ENCODE measurements at places on chromosomes 11 and 22.

GRCh38 chr11:36014898-36015665 is 71.2 kb downstream of the LDLRAD3 start:
- no peak for DNase-seq

GRCh38 chr22:43419371-43420080 is 7.7 kb downstream of the MPPED1 start:
- no peak for DNase-seq

- DNase-seq = no peak
Observed at GRCh38 chr11:125072218-125072960, 9.3 kb downstream of the SLC37A2 start.

GRCh38 chr11:75796091-75796435 is 18.9 kb upstream of the UVRAG start:
- DNase-seq = no peak

GRCh38 chr11:45948356-45948755 is 25.9 kb downstream of the LARGE2 start:
- no peak for DNase-seq

DNA sequence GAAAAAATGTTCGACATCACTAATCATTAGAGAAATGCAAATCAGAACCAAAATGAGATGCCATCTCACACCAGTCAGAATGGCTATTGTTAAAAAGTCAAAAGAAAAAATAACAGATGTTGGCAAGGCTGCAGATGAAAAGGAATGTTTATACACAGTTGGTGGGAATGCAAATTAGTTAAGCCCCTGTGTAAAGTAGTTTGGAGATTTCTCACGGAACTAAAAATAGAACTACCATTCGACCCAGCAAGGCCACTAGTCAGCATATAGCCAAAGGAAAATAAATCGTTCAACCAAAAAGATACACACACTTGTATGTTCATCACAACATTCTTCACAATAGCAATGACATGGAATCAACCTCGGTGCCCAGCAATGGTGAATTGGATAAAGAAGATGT is 503.2 kb downstream of the OPCML start:
- no peak for DNase-seq

GRCh38 chr11:124865902-124866851 is 945 bp downstream of the ROBO3 start:
- peak; percentile 33 for DNase-seq

- no peak for DNase-seq
Observed at GRCh38 chr11:57905439-57905838, 118.2 kb upstream of the OR9Q1 start.

DNA sequence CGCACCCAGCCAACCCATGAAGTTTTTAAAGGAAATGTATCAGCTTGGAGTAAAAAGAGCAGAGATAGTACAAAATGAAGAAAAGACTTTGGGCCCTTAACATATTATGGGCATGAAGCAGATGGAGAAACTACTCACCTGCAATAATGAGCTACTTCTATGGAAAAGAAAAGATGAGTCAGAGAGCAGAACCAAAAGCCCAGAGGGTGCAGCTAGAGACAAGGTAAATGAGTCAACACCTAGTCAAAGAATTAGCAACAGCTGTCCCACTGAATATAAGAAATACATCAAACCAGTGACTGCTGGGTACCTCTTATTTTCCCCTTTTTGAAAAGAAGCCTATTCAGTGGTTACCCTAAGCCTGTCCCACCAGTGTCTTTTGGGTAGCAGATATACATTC is 61.8 kb downstream of the RPL27A start:
- no peak for DNase-seq

GRCh38 chr11:12581416-12581815 is 92.8 kb upstream of the TEAD1 start:
- DNase-seq = no peak

GRCh38 chr22:48823941-48824340 is 1003.7 kb downstream of the BRD1 start:
- DNase-seq = no peak

DNA sequence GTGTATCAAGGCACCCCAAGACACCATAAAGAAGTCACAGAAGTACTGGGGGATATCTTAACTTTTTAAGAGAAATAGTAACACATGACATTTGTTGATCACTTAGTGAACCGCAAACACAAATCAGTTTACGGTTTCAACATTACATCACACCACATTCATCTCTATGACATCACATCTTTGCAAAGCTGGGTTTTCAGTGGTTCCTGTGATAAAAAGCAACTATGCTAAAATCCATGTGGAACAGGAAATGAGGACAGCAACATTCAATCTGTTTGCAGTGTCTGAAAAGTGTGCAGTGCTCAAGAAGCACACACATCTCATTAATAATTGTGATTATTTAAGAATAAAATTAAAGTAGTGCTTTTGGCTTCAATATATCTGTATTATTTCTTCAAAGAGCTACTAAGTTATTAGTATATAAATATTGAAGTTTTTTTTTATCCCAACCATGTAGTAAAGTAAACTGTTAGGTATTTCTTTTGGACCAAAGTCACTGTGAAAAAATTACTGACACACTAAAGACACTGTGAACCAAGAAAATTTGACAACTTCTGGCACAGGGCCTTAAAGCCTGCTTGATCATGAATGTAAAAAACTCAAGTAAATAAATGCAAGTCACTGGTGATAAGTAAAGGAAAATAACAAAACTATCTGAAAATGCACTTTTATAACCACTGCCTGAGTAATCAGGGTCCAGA is 156.0 kb upstream of the SOX6 start:
- DNase-seq = no peak

GRCh38 chr22:28017558-28017820 is 98.4 kb upstream of the PITPNB start:
- no peak for DNase-seq

DNA sequence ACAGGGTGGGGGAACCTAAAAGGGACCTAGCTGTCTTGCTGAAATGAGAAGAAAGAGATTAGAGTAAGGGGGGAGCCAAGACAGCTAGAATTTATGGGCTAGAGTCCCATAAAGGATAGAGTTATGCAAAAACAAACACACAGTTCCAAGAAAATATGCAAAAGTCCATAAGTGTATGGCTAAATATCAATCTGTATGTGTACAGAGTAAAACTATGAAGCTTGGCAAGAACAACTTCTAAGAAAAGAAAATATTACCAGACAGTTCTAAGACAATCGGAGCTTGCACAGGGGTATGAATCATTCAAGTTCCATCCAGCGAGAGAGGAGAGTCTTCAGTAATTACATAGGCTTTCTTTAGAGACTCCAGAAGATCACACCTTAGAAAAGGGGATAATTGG is 41.8 kb downstream of the GDPD4 start:
- DNase-seq = no peak

DNA sequence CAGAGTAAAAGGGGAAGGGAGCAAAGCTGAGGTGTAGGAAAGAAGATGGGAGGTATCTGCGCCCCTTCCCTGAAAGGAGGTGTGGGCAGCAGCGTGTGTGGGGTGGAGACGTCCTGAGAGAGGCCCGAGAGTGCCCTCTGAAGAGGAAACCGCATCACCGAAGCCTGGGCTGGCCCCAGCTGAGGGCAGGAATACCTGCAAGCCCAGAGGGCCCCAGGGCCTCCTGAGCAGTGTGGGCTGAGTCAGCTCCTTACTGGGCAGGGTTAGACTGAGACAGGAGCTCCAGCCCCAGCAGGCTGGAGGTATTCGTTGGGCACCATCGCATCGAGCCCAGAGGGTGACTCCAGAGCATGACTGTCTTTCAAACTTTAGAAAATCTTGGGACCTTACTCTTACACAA is 534.0 kb upstream of the B3GAT1 start:
- no peak for DNase-seq

- no peak for DNase-seq
Observed at GRCh38 chr11:86444981-86445380, 70.3 kb downstream of the CCDC81 start.

- DNase-seq = no peak
Observed at GRCh38 chr22:43481568-43482317, 69.9 kb downstream of the MPPED1 start.

DNA sequence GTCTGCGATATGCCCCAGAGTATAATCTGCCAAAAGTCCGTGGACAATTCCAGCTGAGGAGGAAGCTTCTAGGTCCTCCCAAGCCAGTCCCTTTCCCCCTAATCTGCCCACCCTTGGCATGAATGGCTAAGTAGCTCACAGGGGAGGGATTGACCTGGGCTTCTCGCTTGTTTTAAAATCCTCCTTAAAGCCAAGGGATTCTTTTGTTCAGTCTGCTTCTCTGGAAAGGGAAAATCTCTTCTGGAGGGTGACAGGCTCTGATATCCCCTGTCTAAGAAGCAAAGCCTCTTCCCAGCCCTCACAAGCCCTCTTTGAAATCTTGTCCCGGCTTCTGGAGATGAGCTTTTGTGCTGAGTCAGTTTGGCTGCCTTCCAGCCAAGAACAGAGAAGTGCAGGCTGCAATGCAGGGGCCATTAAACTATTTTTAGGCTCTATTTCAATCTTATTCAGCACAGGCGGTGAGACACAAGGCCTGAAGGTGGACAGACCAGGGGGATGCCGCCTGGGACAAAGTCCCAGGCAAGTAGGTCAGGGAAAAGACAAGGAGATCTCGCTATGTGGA is 23.9 kb downstream of the NEFH start:
- no peak for DNase-seq

Data from activated CD8-positive, alpha-beta memory T cell treated with anti-CD3 and anti-CD28 coated beads for 1 hour (primary cell).